ENCODE measurements at places on chromosomes 1 and 21.

DNA sequence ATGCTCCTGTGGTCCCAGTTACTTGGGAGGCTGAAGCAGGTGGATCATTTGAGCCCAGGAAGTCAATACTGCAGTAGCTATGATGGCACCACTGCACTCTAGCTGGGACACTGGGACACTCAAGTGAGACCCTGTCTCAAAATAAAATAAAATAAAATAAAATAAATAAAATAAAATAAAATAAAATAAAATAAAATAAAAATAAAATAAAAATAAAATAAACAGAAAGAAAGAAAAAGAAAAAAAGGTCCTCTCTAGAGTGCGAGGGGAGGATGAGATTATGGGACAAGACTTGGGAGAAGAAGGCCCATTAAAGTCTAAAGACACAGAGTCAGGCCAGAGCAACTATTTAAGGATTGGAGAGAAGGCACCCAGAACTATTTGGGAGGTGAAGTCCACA lies 172.5 kb downstream of the IER5 start:
- no peak for DNase-seq

GRCh38 chr1:85137660-85138059 lies 63.2 kb downstream of the SYDE2 start:
- no peak for DNase-seq

DNA sequence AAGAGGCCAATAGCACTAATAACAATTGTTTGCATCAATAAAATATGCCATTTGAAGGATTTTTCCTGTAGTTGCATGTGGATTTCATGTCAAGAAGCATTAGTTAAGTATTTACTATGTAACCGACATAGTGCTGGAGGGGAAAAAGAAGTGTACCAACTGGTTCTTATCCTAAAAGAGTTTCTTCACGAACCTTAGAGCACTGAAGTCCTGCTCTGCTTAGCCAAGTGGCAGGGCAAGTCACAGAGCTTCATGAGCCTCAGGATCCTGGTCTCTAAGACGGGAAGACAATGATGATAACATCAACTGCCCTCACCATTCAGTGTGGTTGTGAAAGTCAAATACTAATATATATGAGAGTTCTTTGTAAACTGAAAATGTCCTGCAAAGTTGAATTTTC lies 14.1 kb downstream of the KIAA0040 start:
- no peak for DNase-seq

- DNase-seq, result no peak
Observed at GRCh38 chr1:230011333-230012092, 55.5 kb upstream of the GALNT2 start.

- DNase-seq, result no peak
Observed at GRCh38 chr1:115527746-115528145, 114.0 kb upstream of the VANGL1 start.

DNA sequence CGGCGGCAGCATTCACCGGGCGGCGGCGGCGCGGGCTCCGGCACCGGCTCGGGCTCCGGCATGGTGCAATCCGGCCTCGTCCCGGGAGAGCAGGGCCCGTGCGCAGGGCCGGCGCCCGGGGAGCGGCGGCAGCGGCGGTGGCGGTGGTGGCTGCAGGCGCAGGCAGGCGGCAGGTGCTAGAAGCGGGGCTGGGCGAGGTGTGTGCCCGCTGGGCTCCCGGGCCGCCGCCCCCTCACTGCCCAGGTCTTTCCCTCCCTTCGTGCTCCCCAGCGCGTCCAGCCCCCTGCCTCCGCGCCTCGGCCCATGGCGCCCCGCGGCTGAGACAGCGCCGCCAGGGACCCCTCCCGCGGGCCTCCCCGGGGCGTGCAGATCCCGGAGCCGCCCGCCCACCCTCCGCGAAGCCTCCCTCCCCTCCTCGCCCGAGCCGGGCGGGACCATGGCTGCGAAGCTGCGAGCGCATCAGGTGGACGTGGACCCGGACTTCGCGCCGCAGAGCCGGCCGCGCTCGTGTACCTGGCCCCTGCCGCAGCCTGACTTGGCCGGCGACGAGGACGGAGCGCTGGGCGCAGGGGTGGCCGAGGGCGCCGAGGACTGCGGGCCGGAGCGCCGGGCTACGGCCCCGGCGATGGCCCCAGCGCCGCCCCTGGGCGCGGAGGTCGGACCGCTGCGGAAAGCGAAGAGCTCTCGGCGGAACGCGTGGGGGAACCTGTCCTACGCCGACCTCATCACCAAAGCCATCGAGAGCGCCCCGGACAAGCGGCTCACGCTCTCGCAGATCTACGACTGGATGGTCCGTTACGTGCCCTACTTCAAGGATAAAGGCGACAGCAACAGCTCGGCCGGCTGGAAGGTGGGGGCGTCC lies 492 bp downstream of the FOXO6 start:
- DNase-seq, result no peak

GRCh38 chr1:18175051-18175450 lies 67.5 kb downstream of the IGSF21 start:
- DNase-seq, result no peak

DNA sequence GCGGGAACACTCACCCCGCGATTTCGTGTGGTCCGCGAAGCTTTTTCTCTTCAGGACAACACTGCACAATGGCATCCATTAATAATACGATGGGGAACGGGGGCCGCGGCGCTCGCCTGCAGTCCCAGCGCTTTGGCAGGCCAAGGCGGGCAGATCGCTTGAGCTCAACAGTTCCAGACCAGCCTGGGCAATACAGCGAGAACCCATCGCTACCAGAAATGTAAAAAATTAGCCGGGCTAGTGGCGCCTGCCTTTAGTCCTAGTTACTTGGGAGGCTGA lies 17.7 kb downstream of the OR2C3 start:
- DNase-seq, result no peak

GRCh38 chr1:245015031-245015430 lies 139.8 kb upstream of the KIF26B start:
- DNase-seq, result no peak

Measured in AG04449 (cell line).